ENCODE measurements at places on chromosomes 2 and 18.

DNA sequence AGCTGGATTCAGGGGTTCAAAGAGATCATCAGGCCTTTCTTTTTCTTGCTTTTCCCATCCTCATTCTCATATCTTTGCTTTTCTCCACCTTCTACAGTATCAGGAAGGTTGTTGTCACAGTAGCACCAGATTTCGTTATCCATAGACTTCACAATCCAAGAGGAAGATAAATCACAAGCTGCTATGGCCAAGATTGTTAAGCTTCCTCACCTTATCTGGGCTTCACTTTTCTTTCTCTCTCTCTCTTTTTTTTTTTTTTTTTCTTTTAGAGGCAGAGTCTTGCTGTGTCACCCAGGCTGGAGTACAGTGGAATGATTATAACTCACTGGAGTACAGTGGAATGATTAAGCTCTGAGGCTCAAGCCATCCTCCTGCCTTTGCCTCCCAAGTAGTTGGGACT is 93.5 kb downstream of the TTC27 start:
- no peaks in the 10 kb centered on the region for H3K4me1 ChIP-seq
- no peaks in the 10 kb centered on the region for H3K27me3 ChIP-seq
- H3K4me3 ChIP-seq = no peak overlapping the region
- DNase-seq = no peak
- peaks cover 6% of the 10 kb centered on the region for H3K36me3 ChIP-seq

GRCh38 chr2:217108086-217108485 is 248.2 kb upstream of the TNP1 start:
- no peaks in the 10 kb centered on the region for H3K4me1 ChIP-seq
- no peaks in the 10 kb centered on the region for H3K36me3 ChIP-seq
- no peak overlapping the region for H3K27ac ChIP-seq
- H3K27me3 ChIP-seq = peaks cover 1% of the 10 kb centered on the region
- no peak for DNase-seq

GRCh38 chr2:215653344-215654030 is 217.6 kb upstream of the FN1 start:
- no peak overlapping the region for H3K27ac ChIP-seq
- no peaks in the 10 kb centered on the region for H3K27me3 ChIP-seq
- DNase-seq = no peak
- no peaks in the 10 kb centered on the region for H3K4me1 ChIP-seq

DNA sequence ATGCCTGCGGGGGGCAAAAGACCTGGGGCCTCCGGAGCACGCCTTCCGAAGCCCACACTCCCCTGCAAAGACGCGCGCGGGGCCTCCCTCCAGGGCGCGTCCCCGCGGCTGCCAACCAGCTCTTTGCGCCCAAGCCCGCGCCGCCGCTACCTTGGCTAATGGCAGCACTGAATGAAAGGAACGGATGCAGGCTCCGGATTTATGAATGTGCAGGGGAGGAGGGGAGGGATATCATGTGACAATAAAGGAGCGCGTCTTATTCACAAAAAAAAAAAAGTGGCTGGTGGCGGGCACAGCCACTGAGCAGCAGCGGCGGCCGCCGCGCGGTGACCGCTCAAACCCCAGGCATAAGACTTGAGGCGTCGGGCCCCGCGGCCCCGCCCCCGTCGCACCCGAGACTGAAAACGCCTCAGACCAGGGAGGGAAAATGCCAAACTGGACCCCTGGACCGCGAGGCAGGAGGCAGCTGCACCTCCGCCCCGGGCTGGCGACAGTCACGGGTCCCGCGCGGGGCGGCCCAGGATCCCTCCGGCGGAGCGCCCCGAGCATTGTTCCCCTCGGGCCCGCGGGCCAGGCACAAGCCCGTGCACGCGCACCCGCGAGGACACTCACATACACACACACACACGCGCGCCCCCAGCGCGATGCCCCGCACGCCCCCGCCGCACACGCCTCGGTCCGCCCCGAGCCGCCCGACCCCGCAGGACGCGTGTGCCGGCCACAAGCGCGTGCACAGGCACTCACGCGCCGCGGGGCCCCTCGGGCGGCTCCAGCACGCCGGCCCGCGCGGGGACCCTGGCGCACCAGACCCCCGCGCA is 1.6 kb downstream of the SPRED2 start:
- H3K27ac ChIP-seq = peak overlapping the region; percentile 92
- peak overlapping the region; percentile 92 for H3K4me3 ChIP-seq
- no peaks in the 10 kb centered on the region for H3K36me3 ChIP-seq
- peak; percentile 74 for DNase-seq
- H3K27me3 ChIP-seq = peaks cover 14% of the 10 kb centered on the region

Measured in glutamatergic neuron (in vitro differentiated cells).